Fibroblast of villous mesenchyme (primary cell): ENCODE measurements at places on chromosomes 4 and X.

GRCh38 chrX:11665168-11666111 is at the start of gene ARHGAP6:
Gene ARHGAP6 (minus strand): TSS chrX:11665920. CDS start chrX:11664828, 1,092 bp downstream.
- peak; percentile 69 for DNase-seq

- DNase-seq: no peak
Observed at GRCh38 chr4:139647184-139647583, 18.4 kb upstream of the MGST2 start.

DNA sequence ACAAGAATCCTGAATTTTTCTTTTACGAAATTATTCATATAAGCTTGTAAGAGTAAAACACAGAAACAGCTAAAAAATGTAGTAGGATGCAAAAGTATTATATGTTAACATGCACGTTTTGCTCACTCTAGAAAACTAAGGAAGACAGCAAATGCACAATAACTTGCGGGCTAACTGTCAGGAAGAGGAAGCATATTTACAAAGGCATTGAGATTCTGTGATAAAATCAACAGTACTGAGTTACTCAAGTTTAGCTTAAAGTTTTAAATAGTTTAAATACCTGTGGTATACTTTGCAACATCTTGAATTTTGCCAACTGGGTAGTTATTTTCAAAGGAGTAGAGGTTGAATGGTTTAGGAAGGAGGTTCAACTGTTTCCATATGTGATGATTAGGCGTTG is 37.0 kb downstream of the SH2D1A start:
- DNase-seq: no peak

DNA sequence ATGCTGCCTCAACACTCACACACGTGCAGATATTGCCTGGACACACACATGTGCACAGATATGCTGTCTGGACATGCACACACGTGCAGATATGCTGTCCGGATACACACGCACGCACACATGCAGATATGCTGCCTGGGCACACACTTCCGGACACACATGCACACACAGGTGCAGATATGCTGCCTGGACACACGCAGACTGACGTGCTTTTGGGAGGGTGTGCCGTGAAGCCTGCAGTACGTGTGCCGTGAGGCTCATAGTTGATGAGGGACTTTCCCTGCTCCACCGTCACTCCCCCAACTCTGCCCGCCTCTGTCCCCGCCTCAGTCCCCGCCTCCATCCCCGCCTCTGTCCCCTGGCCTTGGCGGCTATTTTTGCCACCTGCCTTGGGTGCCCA is 14.7 kb downstream of the FGFRL1 start:
- DNase-seq: no peak

DNA sequence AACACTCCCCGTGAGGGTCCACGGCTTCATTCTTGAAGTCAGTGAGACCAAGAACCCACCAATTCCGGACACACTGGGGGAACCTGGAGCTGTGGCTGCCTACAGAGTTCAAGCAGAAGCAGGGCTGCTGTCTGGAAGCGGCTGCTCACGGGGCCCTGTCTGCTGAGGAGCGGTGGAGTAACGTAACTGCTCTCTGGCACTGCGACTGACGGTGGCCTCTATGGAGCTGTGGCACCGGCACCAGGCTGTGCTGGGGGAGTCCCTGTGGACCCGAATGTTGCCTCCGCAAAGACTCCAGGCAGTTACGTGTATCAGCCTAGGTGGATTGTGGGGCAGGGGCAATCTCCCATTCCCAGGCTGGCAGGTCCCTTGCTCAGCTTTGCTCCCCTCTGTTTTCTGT is 703.3 kb upstream of the FRG1 start:
- no peak for DNase-seq

- DNase-seq: peak; percentile 54
Observed at GRCh38 chr4:98519268-98519977, 139.0 kb downstream of the TSPAN5 start.

GRCh38 chr4:181528570-181529184 is 714.5 kb upstream of the TENM3 start:
- DNase-seq: peak; percentile 31

GRCh38 chr4:108709234-108709633 is 53.6 kb downstream of the ETNPPL start:
- DNase-seq: no peak

- no peak for DNase-seq
Observed at GRCh38 chr4:27620886-27621285, 760.2 kb downstream of the STIM2 start.
